ENCODE measurements at places on chromosomes 5 and 9. TPM values are rescaled to one million over a fixed set of nuclear protein-coding genes. Genes with fewer than 3 reads are reported as not detected.
A peak's percentile ranks its signal among the peaks of the same experiment; 100 is the strongest.

GRCh38 chr9:123425261-123425821 lies 69.3 kb downstream of the CRB2 start:
- DNase-seq, result no peak

DNA sequence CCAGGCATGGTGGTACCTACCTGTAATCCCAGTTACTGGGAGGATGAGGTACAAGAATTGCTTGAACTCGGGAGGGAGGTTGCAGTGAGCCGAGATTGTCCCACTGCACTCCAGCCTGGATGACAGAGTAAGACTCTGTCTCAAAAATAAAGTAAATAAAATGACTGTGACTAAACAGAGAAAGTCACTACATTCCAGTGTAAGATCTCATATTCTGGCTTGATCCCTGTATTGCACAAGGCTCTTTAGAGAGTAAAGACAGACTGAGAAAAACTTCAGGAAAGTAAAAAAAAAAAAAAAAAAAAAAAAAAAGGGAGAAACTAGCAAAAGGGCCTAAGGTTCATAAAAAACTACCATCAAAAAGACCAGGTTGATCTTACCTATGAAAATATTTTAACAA lies 106.6 kb upstream of the PJA2 start:
- DNase-seq, result no peak

- DNase-seq, result no peak
Measured at GRCh38 chr5:38670066-38670465, 113.6 kb upstream of the LIFR start.

DNA sequence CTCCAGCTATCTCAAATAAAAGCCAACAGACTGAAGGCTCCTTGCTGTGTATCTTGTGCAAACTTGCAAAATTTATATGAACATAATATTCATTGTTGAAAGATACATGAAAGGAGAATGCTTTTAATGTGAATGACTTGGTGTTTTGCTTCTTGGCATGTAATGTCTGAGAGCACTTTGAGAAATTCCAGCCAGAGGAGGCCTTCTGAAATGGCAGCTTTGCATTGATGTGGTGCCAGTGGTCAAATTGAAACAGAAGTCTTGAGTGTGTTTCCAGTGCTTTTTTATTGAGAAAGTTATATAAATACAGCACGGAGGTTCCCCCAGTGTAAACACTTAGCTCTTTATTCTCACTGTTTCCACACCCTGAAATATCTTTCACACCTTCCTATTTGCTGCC lies 182.1 kb downstream of the ADCY2 start:
- no peak for DNase-seq

GRCh38 chr5:77743181-77743580 lies 33.0 kb downstream of the TBCA start:
- DNase-seq, result no peak

PDE8B gene
- polyA plus RNA-seq, result 3.9 TPM

CCDC192 gene
- 0.48 TPM for polyA plus RNA-seq

- peak; percentile 70 for DNase-seq
Measured at GRCh38 chr5:4576161-4576748, 563.9 kb upstream of the ADAMTS16 start.

- DNase-seq, result no peak
Measured at GRCh38 chr5:74950836-74951515, 84.8 kb upstream of the FAM169A start.

- no peak for DNase-seq
Measured at GRCh38 chr5:6675784-6676491, 37.3 kb upstream of the TENT4A start.

Measured in forelimb muscle (tissue), 1 donor.